ENCODE measurements at places on chromosomes 2 and 18. TPM values are rescaled to one million over a fixed set of nuclear protein-coding genes. Genes with fewer than 3 reads are reported as not detected.

NAT8 gene
- 0.69 TPM for total RNA-seq

TSPYL6 gene
- not detected for total RNA-seq

EFHD1 gene
- total RNA-seq = 26.9 TPM

SERPINB10 gene
- total RNA-seq = not detected

INO80D gene
- total RNA-seq = 7.5 TPM

WDPCP gene
- total RNA-seq = 5.2 TPM

HOXD8 gene
- 13.4 TPM for total RNA-seq

TUBA4A gene
- total RNA-seq = 70.9 TPM

SOCS6 gene
- 27.6 TPM for total RNA-seq

ZNF804A gene
- total RNA-seq = 0.10 TPM

IMPACT gene
- total RNA-seq = 34.2 TPM

All from renal cortical epithelial cell (primary cell).